Calu3 (cell line): ENCODE measurements at places on chromosomes 7 and 10. TPM values are rescaled to one million over a fixed set of nuclear protein-coding genes. Genes with fewer than 3 reads are reported as not detected.
A peak's percentile ranks its signal among the peaks of the same experiment; 100 is the strongest.

DNA sequence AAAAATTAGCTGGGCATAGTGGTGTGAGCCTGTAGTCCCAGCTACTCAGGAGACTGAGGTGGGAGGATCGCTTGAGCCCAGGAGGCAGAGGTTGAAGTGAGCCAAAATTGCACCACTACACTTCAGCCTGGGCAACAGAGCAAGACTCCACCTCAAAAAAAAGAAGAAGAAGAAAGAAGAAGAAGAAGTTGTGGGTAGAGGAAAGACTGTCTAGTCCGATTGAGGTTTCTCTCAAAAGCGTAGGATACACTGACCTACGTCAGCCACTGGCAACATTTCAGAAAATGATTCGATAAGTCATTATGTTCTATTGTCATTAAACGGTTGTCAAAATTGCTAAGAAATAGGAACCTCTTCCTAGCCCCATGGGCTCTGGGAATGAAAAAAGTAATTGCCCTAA lies 22.3 kb upstream of the RHBDD2 start:
- DNase-seq = no peak

DNA sequence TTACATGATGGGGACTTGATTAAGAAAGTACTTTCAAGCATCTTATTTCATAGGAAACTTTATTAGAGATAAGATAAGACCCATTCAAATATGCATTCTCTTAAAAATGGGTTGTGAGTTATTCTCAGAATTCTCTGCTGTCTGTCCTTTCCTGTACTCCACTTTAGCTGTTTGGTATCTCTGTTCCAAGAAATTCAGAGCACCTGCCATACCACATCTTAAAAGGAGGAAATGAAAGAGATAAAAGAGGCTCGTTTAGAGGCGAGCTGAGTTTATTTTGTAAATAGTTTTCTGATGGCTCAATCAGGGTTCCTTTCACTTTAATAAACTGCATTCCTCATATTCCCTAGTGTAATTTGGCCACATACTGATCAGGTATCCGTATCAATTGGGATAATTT lies 87.2 kb downstream of the MDFIC start:
- DNase-seq = no peak

GRCh38 chr10:12681252-12681651 lies 320.3 kb downstream of the CCDC3 start:
- DNase-seq = no peak

DNA sequence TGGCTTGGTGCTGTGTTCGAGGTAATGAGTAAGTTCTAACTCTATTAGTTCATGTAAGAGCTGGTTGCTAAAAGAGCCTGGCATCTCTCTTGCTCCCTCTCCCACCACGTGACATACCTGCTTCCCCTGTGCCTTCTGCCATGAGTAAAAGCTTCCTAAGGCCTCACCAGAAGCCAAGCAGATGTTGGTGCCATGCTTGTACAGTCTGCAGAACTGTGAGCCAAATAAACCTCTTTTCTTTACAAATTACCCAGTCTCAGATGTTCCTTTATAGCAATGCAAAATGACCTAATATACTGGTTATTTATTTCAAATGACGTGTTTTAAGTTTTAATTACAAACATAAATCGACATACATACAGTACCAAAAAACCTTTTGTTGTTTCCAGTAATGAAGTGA lies 101.7 kb upstream of the DNAJC1 start:
- DNase-seq = no peak

DNA sequence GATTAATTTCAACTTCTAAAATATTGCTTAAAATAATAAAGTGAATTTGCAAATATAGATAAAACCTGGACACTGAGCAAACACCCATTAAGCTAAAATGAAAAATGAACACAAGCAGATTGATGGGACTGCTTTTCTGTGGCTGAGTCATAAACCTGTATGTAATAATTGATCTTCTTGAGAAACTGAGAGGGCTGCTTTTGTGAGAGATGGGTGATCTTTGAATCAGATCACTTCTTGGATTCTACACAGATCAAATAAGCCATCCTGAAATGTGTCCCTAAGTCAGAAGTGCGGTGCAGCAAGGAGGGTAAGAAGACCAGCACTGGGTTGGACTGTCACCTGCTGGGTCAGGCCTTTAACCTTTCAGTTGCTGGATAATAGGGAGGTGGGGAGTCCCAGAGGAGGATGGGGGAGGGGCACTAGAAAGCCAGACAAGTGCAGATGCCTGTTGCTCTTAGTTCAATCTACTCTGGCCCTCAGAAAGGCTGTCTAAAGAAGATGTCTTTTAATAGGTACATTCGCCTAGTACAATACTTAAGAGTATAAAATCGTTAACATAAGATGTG lies 178.2 kb upstream of the NAMPT start:
- DNase-seq = no peak

GRCh38 chr7:30284298-30285066 lies at the start of gene ZNRF2:
TSS of gene ZNRF2 (plus strand) at chr7:30284597. CDS start at chr7:30285358, 761 bp downstream.
- DNase-seq = peak; percentile 100

DNA sequence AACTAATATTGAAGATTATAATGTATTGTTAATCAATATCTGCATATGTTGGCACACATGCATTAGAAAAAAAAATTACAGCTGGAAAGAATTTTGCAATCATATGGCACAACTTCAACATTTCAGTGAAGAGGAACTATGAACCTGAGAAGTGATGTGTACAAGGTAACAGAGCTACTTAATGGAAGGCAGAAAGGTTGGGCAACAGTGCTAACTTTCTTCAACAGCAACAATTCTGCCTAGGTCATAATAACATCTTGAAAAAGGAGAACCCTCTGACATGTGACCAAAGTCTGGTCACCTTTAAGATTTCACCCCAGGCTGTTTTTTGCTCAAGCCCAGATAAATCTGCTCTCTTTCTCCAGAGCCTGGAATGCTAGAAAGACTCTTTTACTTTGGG lies 47.9 kb upstream of the SKAP2 start:
- DNase-seq = no peak

DNA sequence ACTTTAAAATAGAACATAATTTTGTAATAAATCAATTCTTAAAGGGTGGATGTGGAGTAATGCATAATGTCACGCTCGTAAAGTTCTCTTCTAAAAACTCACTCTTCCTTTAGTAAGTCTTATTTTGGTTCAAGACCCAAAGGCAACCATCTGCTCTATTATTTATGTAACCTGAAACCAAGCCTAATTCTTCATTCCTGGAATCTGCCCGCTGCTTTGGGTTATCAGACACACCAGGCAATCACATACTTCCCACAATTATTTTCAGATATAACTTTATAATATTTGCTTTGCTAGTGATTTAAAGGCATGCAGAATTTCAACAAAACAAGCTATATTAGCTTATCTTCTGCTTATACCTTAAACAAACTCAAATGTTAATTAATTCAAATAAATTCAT lies 39.0 kb downstream of the RAB11FIP2 start:
- DNase-seq = no peak

- DNase-seq = no peak
Observed at GRCh38 chr10:131160219-131160875, 151.2 kb downstream of the TCERG1L start.

- peak; percentile 0 for DNase-seq
Observed at GRCh38 chr7:30923774-30924413, 12.2 kb downstream of the AQP1 start.

Gene OR2A42
- not detected in 2 replicates for total RNA-seq
